ENCODE measurements at places on chromosomes 13 and 19.

- no peak for DNase-seq
These were observed 149.8 kb downstream of the EFNB2 start for GRCh38 chr13:106385654-106386053.

- DNase-seq: no peak
These were observed 15.0 kb downstream of the LRP3 start for GRCh38 chr19:33208904-33209849.

DNA sequence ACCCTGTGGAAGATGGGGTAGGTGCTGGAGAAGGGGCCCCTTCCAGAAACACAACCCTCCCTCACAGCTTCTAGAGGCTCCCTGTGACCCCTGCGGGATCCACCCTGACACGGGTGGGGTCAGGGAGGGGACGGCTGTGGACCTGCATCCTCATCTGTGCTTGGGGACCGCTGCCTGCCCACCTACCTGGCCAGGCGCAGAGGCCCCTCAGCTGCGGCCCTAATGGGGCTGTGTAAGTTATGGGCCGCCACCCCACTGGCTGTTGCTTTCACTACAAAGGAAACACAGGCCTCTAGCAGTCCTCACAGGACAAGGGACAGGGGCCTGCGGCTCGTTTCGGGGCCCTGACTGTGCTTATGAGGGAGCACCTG lies 7.0 kb upstream of the CTXN1 start:
- no peak for DNase-seq

DNA sequence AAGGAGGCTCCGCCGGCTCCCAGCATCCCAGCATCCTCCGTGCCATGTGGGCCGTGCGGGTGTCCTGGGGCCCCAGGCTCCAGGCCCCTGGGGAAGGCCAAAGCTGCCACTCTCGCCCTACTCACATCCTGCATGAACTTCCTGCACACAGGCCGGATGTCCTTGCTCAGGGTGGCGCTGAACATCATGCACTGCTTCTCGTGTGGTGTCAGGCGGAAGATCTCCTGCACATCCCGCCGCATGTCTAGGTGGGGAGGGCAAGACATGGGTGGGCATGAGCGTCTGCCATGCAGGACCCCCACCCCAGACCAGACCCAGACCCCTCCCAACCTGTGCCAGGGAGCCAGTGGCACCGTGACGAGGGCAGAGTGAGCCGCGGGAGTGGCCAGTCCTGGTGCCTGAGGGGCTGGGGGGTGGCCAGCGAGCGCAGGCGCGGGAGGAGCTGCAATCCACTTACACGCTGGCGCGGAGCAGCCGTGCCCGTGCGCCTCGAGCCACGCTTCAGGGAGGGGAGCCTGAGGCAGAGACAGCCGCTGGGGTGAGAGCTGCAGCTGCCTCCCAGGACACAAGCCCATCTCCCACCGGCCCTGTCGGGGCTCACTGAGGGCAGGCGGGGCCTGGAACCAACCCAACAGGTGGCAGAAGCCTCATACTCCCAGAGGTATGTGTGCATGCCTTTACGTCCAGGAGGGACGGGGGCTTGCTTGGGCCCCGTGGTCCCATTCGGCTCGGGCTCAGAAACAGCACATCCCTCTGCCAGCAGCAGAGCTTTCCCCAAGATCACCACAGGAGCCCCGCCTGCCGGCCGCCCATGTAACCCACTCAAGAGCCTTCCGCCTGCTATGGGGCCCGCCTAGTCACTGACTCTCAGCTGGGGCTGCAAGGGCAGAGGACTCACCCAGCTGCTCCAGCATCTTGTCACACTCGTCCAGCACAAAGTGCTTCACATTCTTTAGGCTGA lies 8.8 kb downstream of the DDX39A start:
- no peak for DNase-seq

DNA sequence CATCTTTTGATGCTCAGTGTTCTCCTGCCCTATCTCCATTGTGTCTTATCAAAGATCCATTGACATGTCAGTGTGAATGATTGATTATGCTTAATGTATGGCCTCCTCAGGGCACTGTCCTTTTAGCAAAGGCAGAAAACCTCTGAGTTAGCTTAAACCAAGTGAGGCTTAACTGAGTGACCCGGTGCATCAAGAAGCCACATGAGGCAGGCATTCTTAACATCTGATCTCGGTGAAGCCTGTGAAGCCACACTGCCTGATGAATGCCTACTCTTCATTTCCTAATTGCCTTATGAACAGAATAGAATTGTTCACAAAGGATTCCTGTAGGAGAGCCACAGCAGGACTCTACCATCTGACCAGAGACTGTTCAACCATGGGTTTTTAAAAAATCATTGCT lies 168.1 kb upstream of the SOX21 start:
- no peak for DNase-seq

DNA sequence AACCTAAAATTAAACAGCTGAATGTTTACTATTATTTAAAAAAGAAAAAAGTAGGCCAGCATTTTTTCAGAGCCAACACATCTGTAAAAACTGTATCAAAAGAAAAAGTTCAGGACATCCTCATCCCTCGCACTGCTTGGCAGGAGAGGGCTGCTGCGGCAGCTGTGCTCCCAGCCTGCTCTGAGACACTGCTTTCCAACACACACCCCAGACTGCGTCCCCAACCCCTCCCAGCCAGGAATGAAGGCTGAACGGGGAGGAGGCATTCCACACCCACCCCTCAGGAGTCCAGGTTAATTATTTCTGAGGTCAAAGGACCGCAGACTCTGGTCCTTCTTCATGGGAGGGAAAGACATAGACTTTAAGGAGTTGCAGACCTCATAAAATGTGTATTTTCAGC lies 43.1 kb downstream of the COL4A1 start:
- no peak for DNase-seq

- DNase-seq: no peak
These were observed 7.0 kb downstream of the PIP5K1C start for GRCh38 chr19:3693025-3693925.

- DNase-seq: no peak
These were observed 352.4 kb upstream of the HTR2A start for GRCh38 chr13:47249266-47249665.

DNA sequence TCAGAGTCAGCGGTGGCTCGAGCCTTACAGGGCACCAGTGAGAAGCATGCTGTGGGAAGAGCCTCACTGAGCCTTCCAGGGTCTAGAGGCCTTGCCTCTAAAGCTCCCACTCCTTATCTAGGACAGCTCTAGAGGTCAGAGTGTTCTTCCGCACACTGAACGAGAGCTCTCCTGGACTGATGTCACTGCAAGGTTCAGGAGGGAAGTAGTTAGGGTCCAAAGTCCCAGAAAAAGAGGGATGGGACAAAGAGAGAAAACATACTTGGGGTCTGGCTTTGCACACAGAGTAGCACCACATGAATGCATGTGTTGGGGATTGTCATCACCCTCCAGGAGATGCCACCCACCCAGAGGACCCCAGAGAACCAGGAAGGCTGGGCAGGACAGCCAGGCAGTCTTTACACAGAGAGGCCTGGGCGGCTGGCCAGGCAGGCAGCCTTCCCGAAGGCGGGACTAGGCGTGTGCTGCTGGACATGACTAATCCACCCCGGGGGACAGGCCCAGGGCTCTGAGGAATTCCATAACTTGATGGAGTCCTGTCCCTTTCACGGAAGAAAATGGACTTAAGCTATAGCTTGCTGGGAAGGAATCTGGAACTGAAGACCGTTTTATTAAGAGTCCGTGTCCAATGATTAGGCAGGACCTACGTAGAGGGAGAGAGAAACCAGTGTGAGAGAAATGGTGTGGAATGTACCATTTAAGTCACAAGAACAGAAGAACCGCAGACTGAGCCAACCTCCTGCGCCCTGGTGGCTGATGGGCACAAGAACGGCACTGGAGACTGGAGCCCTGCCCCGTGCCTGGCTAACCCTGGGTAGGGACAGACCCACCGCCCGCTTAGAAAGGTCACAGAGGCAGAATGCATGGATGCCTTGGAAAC lies 16.6 kb upstream of the EPHX3 start:
- DNase-seq: no peak

- peak; percentile 51 for DNase-seq
These were observed 1.1 kb downstream of the ELF1 start for GRCh38 chr13:41017817-41018601.

DNA sequence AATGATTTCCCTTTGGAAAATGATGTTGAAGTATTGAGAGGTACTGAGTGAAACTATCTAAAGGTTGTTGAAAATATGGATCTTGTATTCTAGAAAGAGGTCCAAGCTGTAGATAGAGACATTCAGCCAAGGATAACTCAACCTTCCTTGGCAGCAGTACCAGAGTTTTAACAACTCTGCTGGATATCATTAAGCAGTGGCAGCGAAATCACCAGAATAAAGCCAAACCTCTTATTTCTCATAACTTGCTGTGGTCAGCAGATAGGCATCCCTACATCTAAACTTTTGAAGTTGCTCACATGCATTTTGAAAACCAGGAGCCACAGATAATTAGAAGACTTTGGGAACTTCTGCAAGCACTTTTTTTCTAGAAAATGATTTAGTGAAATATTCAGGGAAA lies 559.8 kb downstream of the IRS2 start:
- no peak for DNase-seq

GRCh38 chr13:97242755-97243497 lies 20.8 kb downstream of the MBNL2 start:
- no peak for DNase-seq

DNA sequence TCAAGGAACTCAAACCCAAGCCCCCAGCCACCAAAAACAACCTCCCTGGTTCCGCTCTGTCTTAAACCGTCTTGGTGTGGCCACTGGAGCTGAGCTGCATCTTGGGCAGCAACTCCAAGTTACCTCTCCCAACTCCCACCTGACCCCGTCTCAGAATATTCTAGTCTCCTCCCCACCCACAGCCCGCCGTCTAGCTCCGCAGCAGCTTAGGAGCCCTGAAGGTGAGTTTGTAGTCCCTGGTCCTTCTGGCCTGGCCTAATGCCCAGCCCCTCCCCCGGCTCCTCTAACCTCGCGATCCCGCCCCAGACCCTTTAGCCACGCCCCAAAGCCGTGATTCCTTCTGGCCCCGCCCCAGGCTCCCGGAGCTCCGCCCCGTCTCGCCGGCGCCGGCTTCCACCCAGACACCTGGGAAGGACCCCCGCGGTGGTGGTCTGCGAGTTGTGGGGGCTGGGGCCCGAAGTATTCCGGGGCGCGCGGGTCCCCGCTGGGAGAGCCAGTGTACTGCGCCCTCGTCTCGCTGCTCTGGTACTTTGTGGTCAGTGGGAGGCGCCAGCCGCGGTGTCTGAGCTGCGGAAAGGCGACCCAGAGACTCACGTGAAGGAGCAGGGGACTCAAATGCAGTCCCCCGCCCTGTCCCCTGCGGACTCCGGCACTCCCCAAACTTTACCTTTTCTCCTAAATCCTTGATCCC lies 2.5 kb upstream of the LHB start:
- no peak for DNase-seq

GRCh38 chr19:28932446-28932845 lies 280.5 kb downstream of the UQCRFS1 start:
- no peak for DNase-seq

DNA sequence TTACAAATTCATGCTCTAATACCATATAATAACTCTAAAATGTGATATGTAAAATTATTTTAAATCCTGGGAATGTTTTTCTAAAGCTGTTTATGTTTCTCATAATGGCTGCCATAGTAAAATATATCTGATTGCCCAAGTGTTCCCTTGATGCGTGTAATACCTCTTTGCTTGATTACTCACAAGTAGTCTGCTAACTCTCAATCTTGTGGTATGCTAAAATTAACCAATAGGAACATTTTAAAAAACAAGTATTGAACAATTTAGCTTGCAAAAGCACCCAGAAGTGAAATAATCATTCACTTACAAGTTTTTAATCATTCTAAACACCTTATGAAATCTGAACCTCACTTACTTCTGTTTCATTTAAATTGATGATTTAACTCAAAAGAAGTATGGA lies 386.0 kb upstream of the ATXN8OS start:
- DNase-seq: no peak

- DNase-seq: no peak
These were observed 172.7 kb downstream of the SPRY2 start for GRCh38 chr13:80168089-80168850.

- DNase-seq: no peak
These were observed 107.0 kb upstream of the GPR12 start for GRCh38 chr13:26867451-26868091.

DNA sequence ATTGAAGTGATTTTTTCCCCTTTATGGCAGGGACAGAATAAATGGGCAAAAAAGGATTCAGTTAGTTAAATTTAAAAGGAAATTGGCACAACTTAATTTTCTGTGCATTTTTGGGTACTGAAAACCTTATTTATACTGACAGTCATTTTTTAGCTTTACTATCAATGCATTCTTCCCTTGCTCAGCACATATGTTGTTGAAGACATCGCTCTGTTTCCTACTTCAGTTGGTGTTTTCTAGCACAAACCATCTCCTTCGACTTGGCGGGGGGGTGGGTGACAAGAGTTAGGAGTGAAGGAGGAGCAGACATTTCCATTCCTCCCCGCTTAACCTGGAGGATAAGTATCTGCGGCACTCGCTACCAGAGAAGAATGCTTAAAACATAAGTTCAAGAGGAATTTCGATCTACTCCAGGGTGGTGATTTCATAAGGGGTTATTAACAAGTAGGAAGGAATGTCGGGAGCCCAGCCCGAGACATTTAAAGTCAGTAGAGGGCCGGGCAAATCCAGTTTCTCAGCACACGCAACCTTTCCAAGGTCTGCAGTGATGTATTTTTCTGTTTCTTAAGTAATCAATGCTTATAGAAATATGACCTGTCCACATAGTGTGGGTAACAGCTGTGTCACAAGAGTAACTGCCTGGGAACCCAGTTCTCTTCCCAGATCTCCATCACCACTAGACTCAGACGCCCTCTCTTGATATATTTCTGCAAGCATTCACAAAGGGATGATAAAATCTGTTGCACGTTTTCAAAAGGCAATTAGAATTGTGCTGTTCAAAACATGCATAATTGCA lies 525.8 kb downstream of the MYO16 start:
- DNase-seq: no peak

DNA sequence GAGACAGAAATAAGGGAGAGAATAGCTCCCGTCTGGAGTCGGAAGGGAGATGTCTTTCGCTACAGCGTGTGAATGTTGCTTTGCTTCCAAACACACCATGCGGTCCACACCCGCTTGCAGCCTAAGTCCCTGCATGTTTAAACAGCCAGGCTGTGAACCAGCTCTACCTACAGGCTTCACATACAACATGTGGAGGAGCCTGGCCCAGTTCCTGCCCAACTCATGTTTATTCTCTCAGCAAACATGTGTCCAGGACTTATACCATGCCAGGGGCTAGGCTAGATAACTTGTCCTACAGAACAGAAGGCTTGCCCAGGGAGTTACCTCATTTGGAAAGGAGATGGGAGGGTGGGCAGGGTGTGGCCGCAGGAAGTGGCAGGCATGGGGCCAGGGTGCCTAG lies 181.5 kb downstream of the FOXO1 start:
- DNase-seq: no peak

DNA sequence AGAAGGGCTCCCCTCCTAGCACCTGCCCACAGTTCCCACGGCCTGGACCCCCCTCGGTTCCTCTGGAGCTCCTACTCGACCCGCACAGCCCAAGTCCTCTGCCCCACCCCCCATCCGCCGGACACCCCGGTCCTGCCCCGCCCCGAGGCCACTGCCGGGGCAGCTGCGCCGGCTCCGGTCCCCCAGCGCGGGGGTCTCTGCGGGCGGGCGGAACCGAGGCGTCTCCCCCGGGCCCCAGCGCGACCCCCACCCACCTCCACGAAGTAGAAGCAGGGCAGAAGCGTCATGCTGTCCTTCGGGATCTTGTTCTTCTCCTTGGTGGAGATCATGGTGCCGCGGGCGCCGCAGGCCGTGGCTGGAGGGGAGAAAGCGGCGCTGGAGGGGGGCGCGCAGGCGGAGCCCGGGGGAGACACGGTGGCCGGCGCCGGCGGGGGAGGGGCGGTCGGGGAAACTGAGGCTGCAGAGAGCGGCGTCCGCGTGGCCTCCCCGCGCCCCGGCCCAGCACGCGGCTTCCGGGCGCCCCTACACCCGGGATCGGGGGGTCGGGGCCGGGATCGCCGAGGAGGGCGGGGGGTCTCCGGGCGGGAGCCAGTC lies 427 bp downstream of the PLPPR3 start:
- DNase-seq: no peak

Data from hematopoietic multipotent progenitor cell treated with erythropoietin and hydrocortisone succinate and interleukin-3 and kit ligand, for 15 days (in vitro differentiated cells).